ENCODE measurements at places on chromosomes 1 and 21.
A peak's percentile ranks its signal among the peaks of the same experiment; 100 is the strongest.

GRCh38 chr1:198639671-198640143 is 867 bp downstream of the PTPRC start:
- no peak for DNase-seq

DNA sequence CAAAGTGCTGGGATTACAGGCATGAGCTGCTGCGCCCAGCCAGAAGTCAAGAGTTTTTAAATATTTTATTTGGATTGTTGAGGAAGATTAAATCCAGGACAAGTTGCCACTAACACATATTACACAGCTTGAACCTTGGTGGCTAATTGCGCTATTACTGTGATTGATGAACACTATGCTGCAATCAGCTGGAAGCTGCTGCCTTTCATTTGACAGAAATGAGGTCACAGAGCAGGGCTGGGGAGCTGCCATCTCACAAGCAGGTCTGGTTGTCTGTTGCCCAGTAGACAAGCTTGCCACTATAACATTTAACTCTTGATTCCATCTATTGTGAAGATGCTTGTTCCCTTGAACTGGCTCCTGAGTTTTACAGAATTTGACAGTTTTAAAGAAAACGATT is 37.4 kb upstream of the NRDC start:
- no peak for DNase-seq

DNA sequence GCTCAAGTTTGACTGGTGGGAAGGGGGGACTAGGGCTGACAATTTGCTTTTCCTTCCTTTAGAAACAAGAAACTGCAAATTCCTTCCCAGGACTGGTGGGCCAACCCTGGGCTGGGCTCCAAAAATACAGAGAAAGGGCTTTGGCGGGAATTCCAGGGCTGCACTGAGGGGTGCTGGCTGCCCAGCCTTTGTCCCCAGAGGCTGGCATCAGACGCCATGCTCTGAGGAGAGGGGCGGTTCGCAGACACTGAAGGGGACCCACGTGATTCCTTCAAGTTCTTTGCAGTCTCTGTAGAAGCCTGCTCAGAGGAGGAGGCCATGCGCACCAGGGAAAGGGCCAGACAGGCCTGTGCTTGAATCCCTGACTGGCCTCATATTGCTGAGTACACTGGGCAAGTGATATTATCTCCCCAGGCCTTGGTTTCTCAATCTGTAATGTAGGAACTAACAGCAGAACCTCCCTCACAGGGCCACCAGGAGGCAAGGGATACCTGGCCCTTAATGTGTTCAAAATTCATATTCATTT is 119.5 kb downstream of the EPHB2 start:
- no peak for DNase-seq

GRCh38 chr1:244652623-244653438 is at the start of gene DESI2:
DESI2 (plus strand) TSS chr1:244653126; CDS start chr1:244653314, 188 bp downstream.
- DNase-seq, result peak; percentile 98

DNA sequence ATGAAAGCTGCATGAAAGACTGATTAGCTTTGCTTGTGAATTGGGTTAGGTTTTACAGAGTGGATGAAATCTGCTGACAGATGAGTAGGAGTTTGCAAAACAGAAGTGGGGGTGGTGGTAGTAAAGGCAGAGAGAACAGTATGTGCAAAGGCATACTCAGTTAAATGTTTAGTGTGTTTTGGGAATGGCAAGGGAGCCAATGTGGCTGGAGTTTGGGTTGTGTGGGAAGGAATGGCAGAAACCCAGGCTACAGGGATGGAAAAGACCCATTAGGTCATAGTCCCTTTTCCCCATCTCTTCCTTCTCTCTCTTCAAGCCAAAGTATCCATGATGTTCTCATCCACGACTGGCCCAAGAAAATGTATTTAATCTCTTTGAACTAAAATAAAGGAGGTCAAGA is 362.2 kb upstream of the LYPLAL1 start:
- no peak for DNase-seq

DNA sequence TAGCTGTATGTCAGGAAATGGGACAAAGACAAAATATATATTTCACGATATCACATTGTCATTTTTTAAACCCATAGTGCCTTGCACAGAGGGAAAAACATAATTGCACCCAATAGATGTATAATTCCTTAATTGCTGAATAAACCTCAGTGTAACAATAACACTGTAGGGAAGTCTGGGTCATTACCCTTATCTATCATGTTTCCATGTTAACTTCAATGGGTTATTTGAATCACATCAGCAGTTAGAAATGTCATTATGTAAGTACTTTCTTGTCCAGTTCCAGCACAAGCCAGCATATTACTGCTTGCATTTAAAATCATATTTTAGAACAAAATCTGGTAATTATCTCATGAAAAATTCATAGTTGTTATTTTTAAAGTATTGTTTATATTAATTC is 222.7 kb downstream of the HMCN1 start:
- DNase-seq, result no peak

DNA sequence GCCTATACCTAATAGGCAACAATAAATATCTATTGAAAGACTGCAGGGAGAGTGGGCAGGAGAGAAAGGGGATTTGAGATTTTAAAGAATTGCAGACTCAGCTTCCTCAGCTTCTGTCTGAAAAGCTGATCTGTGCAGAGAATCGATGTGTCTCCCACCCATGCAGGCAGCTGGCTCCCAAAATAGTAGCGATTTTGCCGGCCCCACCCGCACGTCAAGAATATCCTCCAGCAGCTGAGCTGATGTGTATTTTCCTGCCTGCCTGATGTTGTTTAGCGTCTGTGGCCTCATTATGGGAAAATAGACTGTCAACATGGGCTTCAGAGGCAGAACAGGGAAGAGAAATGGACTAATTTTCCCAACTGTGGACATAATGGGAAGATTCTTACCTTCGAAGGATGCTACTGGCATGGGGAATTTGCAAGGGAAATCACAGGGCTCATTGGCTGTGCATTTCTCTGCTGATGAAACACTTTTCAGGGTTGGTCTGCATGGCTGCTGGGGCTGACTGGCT is 699.8 kb downstream of the PTPRU start:
- DNase-seq, result no peak

GRCh38 chr1:172163498-172164215 is 256.8 kb upstream of the C1orf105 start:
- no peak for DNase-seq

- DNase-seq, result no peak
Observed at GRCh38 chr1:168829876-168830275, 100.9 kb upstream of the DPT start.

DNA sequence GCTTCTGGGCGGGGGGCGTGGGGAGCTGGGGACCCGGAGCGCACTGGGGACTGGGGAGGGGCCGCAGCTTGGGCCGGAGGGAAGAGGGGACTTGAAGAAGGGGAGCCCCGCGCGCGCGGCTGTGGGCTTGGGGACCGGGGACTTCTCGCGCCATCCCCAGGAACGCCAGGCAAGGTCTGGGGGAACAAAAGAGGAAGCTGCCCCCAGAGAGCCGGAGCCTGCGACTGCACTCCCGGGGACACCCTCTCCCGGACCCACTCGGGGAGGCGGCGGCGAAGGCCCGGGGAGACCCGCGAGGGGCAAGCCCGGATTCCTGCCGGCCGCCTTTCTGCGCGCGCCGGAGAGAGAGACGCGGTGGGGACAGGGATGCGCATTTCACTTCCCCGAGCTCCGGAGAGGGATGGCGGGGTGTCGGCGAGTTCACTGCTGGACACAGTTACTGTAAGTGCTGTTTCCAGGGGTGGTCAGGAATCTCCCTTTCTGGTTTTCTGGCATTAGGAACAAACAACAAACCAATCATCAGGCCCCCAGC is 732 bp downstream of the ABCG1 start:
- DNase-seq, result peak; percentile 43

- no peak for DNase-seq
Observed at GRCh38 chr1:3827813-3828307, 29.2 kb downstream of the CEP104 start.

DNA sequence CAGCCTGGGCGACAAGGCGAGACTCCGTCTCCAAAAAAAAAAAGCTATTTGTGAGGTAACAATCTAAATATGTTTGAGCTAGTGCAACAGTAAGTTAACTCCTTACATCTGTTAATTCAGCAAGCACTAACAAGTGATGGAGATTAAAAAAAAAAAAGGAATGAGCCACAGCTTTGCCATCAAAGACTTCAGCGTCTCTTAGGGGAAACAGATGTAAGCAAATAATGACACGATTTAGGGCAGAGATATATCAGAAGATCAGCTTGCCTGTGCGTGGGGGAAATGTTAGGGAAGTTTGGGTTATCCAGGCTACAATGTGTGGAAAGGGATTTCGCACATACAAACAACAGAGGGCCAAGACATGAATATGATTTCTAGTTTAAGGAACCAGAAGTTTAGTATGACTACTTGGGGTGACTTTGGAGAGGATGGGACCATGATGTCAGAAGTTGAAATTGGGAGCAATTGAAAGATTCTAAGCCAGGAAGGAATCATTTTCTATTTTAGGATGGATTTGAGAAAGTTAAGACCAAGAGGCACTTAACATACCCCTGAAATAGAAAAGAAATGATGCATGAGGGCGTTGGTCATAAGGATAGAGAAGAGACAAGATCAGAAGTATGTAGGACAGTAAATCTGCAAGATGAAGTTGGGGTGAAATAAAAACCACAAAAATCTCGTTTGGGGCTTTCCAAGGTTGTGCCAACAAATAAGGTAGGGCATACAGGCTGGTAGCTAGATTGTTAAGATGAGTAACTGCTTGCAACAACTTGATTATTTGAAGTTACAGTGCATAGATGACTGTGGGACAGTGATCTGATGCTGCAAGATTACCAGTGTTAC is 2.4 kb upstream of the BRWD1 start:
- no peak for DNase-seq

GRCh38 chr1:159587461-159587951 is at the start of gene APCS:
APCS (plus strand) TSS chr1:159587826; CDS start chr1:159587922, 96 bp downstream.
- DNase-seq, result no peak

DNA sequence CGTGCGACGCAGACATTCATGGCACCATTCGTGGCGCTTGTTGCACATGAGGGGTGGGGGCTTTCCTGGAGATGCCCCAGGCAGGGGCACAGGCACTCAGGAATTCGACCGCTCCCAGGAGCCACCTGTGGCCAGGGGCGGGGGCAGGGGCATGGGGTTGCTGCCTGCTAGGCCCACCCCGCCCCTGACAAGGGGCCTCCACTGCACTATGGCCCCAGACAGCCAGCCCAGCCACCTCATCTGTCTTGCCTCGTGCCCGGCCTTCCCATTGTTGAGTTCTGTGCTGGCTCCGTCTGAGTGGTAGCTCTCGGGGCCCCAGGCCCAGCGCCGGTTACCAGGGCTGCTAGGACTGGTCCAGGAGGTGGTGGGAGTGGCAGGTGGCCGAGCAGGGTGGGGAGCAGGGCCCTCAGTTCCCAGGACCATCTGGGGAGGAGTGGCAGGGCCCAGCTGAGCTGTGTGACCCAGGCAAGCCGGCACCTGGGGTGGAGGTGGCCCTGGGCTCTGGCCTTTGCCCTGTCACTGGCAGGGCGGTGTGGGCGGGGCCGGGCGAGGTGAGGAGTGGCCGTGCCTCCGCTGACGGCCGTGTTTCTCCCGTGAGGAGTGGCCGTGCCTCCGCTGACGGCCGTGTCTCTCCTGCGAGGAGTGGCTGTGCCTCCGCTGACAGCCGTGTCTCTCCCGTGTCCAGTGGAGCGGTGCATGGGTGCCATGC is 1.9 kb downstream of the PLCH2 start:
- no peak for DNase-seq

DNA sequence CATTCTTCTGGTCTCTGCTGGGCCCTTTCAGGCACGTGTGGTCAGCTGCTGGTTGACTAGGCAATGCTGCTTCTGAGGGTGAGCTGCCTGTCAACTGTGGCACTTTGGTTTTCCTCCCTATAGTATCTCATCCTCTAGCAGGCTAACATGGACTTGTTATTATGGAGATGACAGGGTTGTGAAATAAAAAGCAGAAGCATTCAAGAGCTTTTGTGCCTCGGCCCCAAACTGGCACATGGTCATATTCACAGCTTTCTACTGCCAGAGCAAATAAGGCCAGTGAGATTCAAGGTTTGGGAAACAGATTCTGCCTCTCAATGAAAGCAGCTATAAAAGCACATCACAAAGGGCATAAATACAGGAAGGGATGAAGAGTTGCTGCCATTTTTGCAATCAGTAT is 1.6 kb upstream of the ZNF124 start:
- DNase-seq, result no peak

- DNase-seq, result no peak
Observed at GRCh38 chr1:8878448-8878697, at the start of gene ENO1. ENO1 (minus strand) TSS chr1:8878686; CDS start chr1:8874908, 3,778 bp downstream.
